ENCODE measurements at places on chromosomes 2 and 18.
A peak's percentile ranks its signal among the peaks of the same experiment; 100 is the strongest.

DNA sequence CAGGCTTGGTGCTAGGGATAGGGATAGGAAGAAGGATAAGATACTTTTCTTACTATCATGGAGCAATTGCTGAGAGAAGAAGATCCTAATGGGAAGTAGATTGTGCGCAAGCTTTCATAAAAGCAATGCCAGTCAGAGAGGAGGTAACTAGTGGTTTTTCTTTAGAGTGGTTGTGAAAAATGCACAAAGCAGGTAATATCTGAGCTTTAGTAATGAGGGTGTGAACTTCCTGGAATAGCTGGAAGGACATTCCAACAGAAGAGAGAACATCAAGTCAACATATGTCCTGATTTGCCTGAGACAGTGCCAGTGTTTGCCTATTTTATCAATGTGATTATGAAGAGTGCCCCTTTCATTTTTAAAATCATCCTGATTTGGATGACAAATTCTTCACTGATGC is 34.1 kb downstream of the CCBE1 start:
- DNase-seq: no peak

DNA sequence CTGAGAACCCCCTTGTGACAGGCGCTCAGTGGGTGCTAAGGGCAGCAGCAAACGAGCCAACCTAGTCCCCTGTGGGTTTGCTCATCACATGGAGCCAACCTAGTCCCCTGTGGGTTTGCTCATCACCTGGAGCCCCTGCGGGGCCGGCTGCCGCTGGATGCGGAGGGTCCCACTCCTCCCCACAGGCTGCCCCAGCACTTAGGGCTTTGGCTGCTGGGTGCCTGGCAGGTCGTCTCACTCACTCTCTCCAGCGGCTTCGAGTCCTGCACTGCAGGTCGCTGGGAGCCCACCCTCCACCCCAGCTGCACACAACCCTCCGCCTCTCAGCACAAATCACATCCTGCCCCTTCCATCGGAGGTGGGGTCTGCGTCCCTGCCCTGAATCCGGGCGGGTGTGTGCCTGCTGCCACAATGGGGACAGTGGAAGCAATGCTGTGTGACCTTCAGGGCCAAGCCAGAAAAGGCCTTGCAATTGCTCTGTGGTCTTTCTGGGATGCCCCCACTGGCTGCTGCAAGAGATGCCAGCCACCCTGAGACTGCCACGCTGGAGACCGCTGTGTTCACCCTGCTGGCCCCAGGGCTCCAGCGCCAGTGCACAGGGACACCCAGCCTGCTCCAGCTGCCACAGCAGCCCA is 248.1 kb upstream of the SALL3 start:
- peak; percentile 20 for DNase-seq

GRCh38 chr2:223846515-223846914 is 9.1 kb upstream of the AP1S3 start:
- no peak for DNase-seq

- no peak for DNase-seq
Measured at GRCh38 chr18:36786686-36787085, 42.1 kb downstream of the TPGS2 start.

GRCh38 chr2:142834021-142834420 is 43.4 kb upstream of the KYNU start:
- DNase-seq: no peak

- no peak for DNase-seq
Measured at GRCh38 chr2:215577356-215577755, 141.5 kb upstream of the FN1 start.

GRCh38 chr2:30165617-30166016 is 18.8 kb downstream of the YPEL5 start:
- DNase-seq: no peak
